ENCODE measurements at places on chromosomes 2 and 18.

- ATAC-seq: no peak
Observed at GRCh38 chr2:71210292-71210691, 16.6 kb downstream of the PAIP2B start.

GRCh38 chr2:101474731-101475384 lies at the start of gene RFX8:
Gene RFX8 (minus strand): TSS chr2:101475112. CDS start chr2:101466848, 8,264 bp downstream.
- peak; percentile 79 for ATAC-seq

GRCh38 chr2:138536302-138536701 lies 34.7 kb downstream of the SPOPL start:
- peak; percentile 97 for ATAC-seq

DNA sequence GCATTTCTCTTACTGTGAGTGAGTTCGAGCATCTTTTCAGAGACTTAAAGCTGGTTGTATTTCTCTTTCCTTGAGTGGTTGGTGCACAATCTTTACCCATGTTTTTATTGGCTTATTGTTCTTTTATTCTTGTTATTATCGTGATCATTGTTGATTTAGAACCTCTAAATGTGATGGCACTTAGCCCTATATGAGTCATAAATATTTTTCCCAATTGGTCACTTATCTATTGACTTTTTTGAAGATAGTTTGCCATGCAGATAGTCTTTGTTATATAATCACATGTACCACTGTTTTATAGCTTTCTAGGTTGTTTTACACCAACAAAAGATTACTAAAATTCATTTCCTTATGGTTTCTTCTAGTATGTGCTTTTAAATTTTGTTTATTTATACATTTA lies 141.6 kb upstream of the MSH6 start:
- no peak for ATAC-seq

DNA sequence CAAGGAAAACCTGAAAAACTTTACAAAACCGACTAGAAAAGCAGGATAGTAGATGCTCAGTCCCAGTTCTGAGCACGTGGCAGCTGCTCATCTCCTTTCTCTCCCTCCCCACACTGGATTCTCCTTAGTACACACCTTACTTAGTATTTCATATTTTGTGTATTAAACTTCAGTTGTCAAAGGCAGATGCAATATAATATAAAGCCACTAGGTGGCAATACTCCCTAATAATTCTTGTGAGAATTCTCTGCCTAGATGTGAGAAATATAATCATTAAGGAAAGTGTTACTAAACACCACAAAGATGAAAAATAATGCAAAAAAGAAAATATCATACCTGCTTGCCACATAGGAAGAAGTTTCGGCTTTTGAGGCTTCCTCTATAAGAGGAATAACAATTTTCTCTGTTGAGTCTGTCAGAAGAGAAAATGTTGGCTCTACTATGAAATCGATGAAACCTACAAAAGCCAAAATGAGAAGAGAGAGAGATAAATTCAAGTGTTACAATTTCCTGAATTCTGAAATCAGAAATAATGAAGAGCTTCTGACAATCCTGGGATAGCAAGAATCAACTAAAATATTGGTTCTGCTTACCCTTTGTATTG lies 200.6 kb downstream of the PPP1R1C start:
- no peak for ATAC-seq

Measured in stimulated activated memory B cell treated with anti-CD40 and anti-IgM and Interleukin-4, amounts not matched to agents 10 μg/mL and 1 μg/mL and 100 μg/mL, for 72 hours (primary cell).